ENCODE measurements at places on chromosomes 1 and 21.

DNA sequence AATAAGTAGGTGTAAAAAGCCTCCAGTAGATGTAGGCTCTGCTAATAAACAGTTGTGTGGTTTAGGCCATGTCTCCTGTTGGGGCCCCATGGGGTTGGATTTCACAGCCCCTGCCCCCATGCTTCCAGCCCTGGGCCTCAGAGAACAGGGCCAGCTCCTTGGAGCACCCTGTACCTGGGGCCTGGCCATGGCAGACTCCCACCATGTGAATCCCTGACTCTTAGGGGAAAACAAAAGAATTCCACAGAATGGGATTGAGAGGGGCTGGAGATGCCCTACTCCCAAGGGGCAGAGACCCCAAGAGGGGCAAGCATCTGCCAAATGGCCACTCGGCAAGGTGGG, 11.5 kb downstream of the LRP8 start:
- no peak for DNase-seq

DNA sequence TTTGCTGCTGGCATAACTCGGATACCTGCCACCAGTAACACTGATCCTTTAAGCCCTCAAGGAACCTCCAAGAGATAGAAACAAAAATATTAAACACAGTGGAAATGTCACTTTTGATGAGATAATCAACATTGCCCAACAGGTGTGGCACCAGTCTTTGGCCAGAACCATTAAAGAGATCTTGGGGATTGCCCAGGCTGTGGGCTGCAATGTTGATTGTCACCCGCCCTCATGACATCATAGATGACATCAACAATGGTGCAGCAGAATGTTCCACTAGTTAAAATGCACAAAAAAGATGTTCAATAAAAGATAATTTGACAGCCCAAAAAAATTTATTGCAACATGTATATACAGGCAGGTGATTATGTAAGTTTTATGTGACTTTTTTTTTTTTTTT, 20.2 kb upstream of the ZMYM1 start:
- DNase-seq = no peak

DNA sequence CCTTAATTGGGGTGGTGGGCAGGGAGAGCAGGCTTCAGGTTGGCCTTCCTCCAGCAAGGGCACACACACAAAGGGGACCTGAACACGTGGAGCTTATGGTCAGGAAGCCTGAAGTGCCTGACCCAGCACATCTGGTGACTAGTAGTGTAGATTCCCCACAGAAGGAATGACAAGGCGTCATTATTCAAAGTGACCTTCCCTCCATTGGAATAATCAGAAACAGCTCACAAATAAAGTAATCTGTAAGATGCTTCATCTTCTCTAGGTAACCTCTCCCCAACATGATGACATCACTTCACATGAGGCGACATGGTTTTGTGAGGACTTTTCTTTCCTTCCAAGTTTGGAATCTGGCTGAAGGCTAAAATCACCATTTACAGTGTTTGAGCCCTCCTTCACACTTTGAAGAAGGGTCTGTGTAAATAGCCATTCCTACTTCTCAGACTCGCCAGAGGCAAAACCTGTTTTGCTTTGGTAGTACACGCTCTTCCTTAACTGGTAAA, 32.8 kb upstream of the ERG start:
- DNase-seq = no peak

GRCh38 chr21:36204980-36205379, 48.4 kb downstream of the DOP1B start:
- no peak for DNase-seq

DNA sequence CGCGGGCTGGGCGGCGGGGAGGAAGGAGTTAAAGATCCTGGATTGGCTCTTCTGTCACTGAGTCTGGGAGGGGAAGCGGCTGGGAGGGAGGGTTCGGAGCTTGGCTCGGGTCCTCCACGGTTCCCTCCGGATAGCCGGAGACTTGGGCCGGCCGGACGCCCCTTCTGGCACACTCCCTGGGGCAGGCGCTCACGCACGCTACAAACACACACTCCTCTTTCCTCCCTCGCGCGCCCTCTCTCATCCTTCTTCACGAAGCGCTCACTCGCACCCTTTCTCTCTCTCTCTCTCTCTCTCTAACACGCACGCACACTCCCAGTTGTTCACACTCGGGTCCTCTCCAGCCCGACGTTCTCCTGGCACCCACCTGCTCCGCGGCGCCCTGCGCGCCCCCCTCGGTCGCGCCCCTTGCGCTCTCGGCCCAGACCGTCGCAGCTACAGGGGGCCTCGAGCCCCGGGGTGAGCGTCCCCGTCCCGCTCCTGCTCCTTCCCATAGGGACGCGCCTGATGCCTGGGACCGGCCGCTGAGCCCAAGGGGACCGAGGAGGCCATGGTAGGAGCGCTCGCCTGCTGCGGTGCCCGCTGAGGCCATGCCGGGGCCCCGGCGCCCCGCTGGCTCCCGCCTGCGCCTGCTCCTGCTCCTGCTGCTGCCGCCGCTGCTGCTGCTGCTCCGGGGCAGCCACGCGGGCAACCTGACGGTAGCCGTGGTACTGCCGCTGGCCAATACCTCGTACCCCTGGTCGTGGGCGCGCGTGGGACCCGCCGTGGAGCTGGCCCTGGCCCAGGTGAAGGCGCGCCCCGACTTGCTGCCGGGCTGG, at the start of gene NPR1:
Gene NPR1 (plus strand): TSS at position 170 of the 818 bp plus-strand sequence. CDS start 421 bp downstream, at position 591.
- DNase-seq = peak; percentile 45

DNA sequence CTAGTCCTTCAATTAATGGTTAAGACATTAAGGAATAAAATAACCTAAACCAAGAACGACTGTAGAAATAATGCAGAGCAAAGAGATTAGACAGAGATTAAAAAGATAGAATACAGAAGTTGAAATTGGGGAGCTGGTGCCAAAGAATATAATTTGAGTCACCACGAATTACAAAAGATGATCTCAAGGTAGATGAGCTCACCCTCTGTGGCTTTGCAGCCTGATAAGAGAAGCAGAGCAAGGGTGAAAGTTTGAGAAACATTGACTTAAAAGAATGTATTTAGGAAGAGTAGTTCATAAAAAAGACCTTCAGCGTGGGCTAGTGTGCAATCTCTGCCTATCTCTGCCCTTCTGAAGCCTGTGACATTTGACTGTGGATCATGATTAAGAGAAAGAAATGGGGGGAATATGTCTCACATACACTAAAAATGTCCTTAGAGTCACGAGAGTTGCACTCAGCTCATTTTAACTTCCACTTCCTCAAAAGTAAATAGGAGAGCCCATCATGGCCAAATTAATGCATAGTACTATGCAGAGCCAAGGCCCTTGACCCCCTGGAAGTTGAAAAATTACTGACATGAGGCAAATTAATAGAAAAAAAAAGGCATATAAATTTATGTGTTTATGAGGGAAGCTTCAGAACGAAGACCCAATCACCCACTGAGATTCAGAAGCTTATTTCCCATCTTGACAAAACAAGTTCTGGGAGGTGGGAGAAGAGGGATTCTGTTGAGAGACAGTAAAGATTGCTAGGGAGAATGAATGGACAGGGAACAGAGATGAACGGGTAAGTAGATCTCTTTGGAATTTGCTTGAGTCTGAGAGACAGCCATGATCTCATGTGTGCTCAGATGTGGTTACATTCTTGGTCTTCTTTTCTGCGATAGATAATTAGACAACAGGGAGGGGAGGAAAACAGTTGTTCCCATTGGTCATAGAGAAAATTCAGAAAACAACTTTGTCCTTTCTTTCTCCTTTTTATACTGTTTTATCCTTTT, 395.4 kb upstream of the LRRC7 start:
- no peak for DNase-seq

- no peak for DNase-seq
These were observed 18.8 kb upstream of the RGS16 start for GRCh38 chr1:182622901-182623528.

Data from AG08395 (cell line).